ENCODE measurements at places on chromosomes 4 and X. TPM values are rescaled to one million over a fixed set of nuclear protein-coding genes. Genes with fewer than 3 reads are reported as not detected.

MAGEE1 gene
- 6.7 TPM for total RNA-seq

GRCh38 chrX:71302461-71303213 lies 1.1 kb downstream of the ITGB1BP2 start:
- H3K27me3 ChIP-seq = no peaks in the 10 kb centered on the region
- no peaks in the 10 kb centered on the region for H3K4me1 ChIP-seq
- H3K27ac ChIP-seq = no peak overlapping the region
- no peak overlapping the region for H3K4me3 ChIP-seq
- no peak for DNase-seq
- H3K36me3 ChIP-seq = peaks cover 16% of the 10 kb centered on the region

- no peaks in the 10 kb centered on the region for H3K27me3 ChIP-seq
- H3K4me3 ChIP-seq = no peak overlapping the region
- no peaks in the 10 kb centered on the region for H3K36me3 ChIP-seq
- no peak overlapping the region for H3K27ac ChIP-seq
- DNase-seq = no peak
Observed at GRCh38 chr4:73252001-73252400, 6.6 kb downstream of the ANKRD17 start.

ADH1B gene
- total RNA-seq = not detected

DNA sequence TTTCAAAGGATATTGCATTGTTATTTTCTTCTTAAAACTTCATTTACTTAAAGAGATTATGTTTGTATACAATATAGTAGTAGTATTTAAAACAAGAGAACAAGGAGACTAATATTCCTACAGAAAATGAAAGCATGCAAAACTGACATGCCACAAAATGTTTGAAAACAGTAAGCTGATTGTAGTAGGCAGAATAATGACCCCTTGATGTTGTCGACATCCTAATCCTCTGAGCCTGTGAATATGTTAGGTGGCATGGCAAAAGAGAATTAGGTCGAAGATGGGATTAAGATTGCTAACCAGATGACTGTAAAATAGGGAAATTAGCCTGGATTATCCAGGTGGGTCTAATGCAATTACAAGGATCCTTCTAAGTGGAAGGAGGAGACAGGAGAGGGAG lies 522.2 kb upstream of the NR3C2 start:
- H3K4me1 ChIP-seq = peaks cover 2% of the 10 kb centered on the region
- H3K36me3 ChIP-seq = no peaks in the 10 kb centered on the region
- no peak for DNase-seq
- H3K27ac ChIP-seq = no peak overlapping the region
- H3K4me3 ChIP-seq = no peak overlapping the region
- no peaks in the 10 kb centered on the region for H3K27me3 ChIP-seq

GRCh38 chr4:2805712-2806389 lies 13.0 kb downstream of the SH3BP2 start:
- H3K4me3 ChIP-seq = peak overlapping the region; percentile 34
- no peaks in the 10 kb centered on the region for H3K27me3 ChIP-seq
- H3K27ac ChIP-seq = peak overlapping the region; percentile 89
- peaks cover 87% of the 10 kb centered on the region for H3K4me1 ChIP-seq

TMEM271 gene
- not detected for total RNA-seq

Measured in B cell (primary cell).